ACHN (cell line): ENCODE measurements at places on chromosomes 1 and 21.
A peak's percentile ranks its signal among the peaks of the same experiment; 100 is the strongest.

DNA sequence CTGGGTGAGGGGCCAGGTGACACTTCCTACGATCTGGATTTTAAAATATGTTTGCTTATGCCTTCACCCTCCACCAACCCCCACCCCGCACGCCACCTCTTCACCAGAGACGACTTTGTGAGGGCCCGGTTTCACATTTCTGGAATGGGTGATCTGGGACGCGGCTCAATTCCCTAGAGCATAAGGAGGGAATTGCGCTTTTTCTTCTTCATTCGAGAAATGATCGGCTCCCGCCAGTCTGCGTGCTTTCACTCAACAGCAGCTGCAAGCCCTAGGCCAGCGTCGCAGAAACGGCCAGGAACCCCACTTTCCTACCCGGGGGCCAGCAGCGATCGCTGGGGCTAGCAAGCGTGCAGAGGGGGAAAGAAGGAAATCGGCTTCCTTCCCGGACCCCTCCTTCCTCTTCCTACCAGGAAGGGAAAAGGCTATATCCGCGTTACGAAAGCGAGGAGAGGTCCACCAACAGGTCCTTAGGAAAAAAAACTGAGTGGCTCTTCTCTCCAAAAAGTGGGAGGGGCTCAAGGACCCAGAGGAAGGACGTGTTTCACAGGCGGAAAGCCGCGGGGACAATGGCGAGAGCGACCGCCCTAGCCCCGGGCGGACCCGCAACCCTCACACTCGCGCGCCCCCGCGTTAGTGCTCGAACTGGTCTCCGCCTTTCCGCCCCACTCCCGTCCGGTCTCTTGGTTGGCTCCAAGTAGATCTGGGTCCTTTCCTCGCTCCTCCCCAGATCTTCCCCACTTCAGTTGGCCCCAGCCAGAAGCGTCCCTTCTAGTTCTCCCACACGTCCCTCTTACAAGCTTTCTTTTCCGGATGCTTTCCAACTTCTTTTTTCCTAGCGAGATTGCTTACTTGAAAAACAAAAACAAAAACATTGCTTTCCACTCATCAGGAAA, 1.1 kb upstream of the ADAMTS1 start:
- peak; percentile 80 for DNase-seq

DNA sequence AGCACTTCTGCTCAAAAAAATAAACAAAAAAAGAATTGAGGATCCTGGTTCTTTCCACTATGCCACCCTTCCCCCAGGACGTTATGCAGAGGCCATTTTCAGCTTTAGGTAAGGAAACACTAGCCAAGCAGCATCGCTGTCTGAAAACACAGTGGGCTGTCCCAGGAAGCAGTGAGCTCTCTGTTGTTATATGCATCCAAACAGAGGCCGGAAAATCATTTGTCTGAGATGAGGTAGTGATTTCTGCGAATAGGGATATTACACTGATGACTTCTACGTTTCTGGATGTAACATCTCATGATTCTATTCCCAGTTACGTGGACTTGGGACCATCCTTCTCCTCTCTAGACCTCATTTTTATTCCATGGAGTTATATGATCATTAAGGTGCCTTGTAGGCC, 137.2 kb downstream of the OMA1 start:
- no peak for DNase-seq

- DNase-seq, result no peak
These were observed 88.8 kb downstream of the SYT2 start for GRCh38 chr1:202621446-202621845.

DNA sequence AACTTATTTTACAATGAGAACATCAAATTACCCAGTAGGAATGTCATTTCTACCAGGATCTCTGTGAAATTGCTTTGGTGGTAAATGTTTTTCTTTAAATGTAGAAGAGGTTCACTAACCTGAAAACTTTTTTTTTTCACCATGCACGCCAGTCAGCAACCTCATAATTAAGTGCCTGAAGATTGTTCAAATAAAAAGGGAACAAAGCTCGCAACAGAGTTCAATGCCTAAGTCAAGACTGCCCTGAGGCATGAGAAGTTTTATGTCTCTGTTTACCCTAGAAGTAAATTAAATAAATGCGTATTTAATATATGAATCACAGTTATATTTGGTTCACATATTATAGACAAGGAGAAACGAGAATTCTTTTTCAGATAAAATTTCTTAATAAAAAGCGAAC, 13.8 kb upstream of the SYDE2 start:
- DNase-seq, result no peak

DNA sequence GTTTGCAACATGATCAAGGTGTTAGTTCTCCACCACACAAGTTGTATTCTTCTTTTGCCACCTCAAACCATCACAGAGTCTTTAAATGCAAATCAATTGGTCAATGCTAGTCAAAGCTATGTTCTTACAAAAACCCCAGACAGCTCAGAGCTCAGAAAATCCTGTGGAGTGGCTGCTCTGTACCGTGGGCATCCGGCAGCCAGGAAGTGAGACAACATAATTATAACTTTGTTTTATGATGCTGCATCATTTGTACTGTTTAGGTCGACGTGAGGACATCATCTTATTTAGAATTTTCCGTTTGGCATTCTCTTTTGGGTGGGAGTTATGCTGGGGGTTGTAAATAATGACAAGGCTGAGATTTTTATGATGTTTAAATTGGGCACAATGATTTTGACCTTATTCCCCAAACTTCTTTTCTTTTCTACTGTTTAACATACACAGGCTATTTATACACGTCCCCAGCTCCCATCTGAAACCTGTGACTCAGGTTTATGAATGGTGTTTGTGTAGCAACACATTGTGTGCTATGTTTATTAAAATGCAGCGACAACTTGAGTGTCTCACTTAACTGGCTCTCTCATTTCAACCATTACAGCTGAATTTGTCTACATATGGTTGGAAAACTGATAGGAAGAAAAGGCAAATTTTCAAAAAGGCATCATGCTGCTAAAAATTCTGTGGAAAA, 124.0 kb downstream of the CNIH3 start:
- no peak for DNase-seq
